CD4-positive, alpha-beta T cell treated with Interleukin-1 beta for 1 hour (primary cell): ENCODE measurements at places on chromosomes 6 and 20.

- no peak for DNase-seq
Measured at GRCh38 chr6:135600086-135600702, 102.7 kb upstream of the AHI1 start.

DNA sequence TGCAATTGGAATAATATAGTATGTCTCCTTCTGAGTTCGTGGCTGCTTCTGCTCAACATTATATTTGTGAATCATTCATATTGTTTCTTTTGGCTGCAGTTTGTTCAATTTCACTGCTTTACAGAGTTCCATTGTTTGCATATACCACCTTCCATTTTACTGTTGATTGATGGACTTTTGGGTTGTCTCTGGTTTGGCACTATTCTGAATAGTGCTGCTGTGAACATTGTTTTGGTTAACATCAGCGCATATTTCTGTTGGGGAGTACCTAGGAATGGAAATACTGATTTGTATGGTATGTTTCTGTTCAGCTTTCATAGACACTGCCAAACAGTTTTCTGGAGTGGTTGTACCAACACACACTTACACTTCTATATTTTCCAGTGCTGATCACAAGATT, 46.9 kb downstream of the UST start:
- DNase-seq = no peak

- peak; percentile 2 for DNase-seq
Measured at GRCh38 chr6:10837622-10837994, 731 bp downstream of the MAK start.

DNA sequence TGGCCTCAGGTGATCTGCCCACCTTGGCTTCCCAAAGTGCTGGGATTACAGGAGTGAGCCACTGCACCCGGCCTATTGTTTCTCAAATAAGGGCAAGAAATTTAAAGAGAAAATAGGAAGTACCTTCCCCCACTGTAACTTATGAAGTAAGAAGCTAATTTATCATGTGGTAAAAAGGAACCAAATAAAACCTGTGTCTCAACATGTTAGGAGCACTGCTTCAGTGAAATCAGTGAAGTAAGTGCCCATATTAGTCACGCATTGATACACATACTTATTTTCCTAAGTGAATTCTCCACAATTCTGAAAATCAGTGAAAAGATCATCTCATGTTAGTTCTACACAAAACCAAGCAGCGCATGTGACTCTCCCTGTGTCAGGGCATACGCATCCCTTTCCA, 14.2 kb upstream of the LPA start:
- DNase-seq = no peak

DNA sequence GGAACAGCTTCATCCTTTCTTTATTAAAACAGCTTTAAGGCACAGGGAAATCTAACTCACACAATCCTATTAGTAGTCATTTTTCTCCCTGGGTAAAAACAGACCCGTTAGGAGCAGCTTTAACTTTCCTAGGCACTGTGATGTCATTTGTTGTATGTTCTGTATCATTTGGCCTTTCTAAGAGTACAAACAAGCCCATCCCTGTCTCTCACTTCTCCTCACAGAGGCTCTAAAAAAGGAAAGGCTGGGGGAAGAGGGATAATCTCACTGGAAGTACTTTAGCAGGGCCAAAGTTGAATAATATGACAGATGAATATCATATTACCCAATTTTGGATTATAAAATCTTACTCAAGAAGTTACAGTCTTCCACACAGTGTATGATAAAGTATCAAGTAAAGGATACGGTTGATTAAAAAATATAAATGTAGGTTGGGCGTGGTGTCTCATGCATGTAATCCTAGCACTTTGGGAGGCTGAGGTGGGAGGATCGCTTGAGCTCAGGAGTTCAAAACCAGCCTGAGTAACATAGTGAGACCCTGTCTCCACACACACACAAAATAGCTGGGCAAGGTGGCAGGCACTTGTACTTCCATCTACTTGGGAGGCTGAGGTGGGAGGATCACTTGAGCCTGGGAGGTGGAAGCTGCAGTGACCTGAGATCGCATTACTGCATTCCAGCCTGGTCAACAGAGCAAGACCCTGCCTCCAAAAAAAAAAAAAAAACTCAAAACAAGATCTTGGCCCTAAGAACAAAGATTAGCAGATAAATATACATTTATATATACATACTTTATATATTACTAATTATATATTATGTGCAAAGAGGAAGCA, 7.9 kb downstream of the NUDT3 start:
- DNase-seq = no peak

GRCh38 chr20:49292010-49292409, 14.2 kb upstream of the ZNFX1 start:
- DNase-seq = no peak

GRCh38 chr6:69542494-69542893, 254.3 kb downstream of the LMBRD1 start:
- DNase-seq = no peak

- DNase-seq = no peak
Measured at GRCh38 chr6:165811512-165811911, 148.5 kb upstream of the PDE10A start.

GRCh38 chr6:138504764-138505689, 5.7 kb upstream of the NHSL1 start:
- DNase-seq = no peak

DNA sequence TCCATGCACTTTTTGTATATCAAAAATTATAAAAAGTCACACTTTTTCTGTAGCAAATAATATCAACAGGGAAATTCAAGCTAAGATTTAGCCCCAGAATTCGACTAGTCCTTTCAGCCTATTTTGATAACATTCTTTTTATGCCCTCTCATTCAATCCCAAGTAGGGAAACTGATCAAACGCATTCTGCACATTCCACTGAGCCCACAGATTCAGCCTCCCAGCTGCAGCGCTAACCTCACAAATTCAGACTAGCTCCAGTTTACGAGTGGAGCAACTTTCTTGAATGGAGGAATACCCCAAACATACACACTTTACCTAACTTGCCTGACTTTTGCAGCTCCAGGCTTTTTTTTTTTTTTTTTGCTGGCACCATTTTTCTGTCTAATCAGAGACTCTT, 70.3 kb upstream of the HEY2 start:
- DNase-seq = no peak

- DNase-seq = no peak
Measured at GRCh38 chr20:41927655-41928054, 309.5 kb upstream of the CHD6 start.

GRCh38 chr6:39927159-39927558, 7.1 kb downstream of the MOCS1 start:
- no peak for DNase-seq

DNA sequence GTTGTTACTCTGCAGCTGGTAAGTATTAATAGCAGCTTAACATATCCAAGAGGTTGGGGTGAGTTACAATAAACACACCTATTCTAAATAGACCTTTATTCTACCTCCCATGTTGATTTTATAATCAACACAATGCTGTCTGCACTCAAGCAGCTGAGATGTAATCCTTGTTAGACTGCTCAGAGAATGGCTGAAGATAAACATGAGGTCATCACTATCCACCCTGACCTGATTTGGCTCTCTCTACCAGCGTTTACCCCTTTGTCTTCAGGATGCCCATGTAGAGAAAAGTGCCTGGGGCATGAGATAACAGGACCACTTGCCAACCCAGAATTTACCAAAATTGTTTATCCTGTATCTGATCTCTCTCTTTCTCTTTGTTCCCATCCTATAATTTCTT, 220.7 kb upstream of the DEFB112 start:
- DNase-seq = no peak

- DNase-seq = peak; percentile 59
Measured at GRCh38 chr20:53413186-53413631, 180.4 kb downstream of the ZNF217 start.

DNA sequence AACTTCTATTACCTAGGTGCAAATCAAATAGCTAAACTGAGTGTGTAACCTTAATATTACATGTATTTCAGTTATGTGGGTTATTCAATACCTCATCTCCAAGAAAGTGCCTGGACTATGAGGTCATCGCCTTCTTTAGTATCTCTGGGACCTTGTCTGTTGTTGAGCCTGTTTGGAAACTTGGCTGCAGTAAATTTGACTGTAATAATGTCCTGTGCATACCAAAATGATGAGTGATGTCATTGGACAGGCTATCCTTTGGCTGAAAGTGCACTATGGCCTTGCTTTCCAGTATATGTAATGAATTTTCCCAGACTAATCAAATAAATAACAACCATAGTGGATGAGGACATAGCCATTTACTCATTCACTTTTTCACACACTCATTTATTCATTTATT, 455.1 kb downstream of the ADGRB3 start:
- no peak for DNase-seq

DNA sequence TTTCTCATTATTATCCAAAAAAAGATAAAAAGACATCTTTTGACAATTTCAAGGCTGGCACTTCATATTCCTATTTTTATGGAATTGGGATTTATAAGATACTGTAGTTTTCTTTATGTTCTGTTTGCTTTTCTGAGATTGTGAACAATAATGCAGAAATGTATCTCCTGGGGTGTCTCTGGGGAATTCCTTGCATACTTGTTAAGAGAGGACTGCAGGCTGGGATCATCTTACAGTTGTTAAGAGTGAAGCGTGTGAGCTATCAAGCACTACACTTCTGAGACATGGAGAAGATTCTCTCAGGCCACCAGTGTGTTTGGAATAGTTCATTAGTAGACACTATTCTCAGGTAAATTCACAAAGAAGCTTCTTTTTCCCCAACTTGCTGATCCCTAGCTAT, 963.3 kb upstream of the GJE1 start:
- DNase-seq = no peak

- DNase-seq = no peak
Measured at GRCh38 chr20:23332467-23332866, 18.1 kb upstream of the NXT1 start.

DNA sequence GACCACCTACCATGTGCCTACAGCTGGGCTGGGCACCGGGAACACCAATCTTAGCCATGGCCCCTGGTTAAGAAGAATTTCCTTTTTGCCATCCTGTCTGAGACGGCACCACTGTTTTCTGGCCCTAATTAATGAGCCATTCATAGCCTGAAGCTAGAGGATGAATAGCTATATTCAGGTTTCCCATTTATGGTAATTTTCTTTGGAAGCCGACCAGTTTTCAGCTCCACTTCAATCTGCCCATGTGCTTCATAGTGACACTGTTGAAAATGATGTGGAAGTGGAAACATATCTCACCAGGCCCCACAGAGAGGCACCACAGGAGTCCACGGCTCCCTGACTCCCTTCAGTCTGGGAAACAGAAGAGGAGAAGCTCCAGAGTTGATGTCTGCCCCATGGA, 22.6 kb upstream of the ULBP3 start:
- DNase-seq = no peak

DNA sequence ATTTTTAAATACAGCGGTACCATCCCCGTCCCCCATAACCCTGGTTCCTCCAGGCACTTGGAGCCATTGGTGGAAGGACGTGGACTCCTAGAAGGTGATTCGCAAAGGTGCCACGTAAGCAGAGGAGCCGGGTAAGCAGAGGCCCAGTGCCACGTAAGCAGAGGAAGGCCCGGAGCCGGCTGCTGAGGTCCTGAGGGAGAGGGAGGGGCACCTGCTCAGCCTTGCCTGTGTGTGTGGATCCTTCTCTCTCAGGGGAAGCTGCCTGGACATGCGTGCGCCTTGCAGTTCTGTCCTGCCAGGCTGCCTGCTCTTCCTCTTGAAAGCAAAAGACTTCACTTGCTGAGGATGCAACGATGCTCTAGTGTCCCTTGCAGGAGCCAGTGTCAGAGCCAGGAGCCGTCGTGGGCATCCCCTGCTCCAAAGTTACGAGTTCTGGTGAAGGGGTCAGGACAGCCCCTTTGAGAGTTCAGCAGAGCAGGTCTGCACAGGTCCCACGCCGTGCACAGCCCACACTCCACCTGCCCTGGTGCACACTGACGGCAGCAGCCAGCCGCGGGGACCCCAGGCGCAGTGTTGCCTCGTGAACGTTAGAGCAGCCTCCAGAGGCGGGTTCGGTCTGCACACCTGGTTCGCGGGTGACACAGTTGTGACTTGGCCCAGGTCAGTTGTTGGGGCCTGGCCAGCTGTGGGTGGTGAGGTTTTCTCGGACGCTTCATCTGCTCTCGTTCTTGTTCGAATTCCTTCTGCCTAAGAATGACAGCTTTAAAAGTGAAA, 1.9 kb upstream of the NKAIN4 start:
- DNase-seq = no peak

- peak; percentile 50 for DNase-seq
Measured at GRCh38 chr6:152634773-152635172, 2.4 kb downstream of the SYNE1 start.

GRCh38 chr6:133817460-133818047, 71.4 kb upstream of the TCF21 start:
- peak; percentile 20 for DNase-seq

- DNase-seq = no peak
Measured at GRCh38 chr6:156160007-156160794, 617.0 kb upstream of the ARID1B start.

DNA sequence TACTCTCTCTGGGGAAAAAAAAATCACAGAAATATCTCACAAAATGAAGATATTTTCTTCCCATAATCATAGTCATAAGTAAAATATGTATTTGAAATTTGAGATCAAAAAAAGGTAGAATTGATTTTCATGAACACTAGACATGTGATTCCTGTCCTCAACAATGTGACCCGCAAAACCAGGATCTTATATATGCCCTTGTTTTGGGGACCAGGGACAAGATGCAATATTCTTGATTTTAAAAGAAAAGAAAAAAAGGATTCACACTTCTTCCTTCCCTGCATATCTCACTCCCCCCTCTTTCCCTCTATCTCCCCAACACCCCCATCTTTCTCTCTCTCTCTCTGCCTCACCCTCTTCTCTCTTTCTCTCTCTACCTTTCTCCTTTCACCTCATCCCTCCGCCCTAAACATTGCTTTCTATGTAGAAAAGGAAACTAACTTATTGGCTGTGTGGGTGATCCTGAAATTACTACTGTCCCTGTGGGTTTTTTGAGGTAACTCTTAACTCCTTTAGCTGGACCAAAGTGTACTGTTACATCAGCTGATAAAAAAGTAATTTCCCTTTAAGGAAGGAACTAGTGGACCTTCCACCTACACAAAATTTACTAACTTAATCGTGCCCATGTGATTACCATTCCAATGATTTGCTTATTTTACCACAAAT, 85.6 kb downstream of the AIG1 start:
- no peak for DNase-seq

DNA sequence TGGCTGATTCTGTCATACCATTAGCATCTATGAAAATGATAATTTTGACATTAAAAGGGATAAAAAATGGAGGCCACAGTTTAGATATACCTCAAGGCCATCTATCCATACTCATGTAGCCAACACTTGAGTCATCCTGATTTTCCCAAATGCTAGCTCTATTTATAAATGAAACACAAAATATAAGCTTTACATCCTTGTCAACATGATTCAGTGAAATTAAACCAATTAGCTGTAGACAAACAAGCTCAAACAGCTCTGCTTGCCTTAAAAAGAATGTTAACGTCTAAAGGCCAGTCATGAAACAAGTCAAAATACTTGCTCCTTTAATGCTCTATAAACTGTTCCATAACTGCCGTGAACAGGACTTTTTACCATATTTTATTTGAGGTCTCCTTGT, 40.3 kb downstream of the ABRACL start:
- no peak for DNase-seq

GRCh38 chr6:42889815-42890214, 10.4 kb downstream of the RPL7L1 start:
- no peak for DNase-seq
